ENCODE measurements at places on chromosomes 12 and 14.

GRCh38 chr14:51446771-51447170, 204.9 kb upstream of the FRMD6 start:
- no peak for DNase-seq

DNA sequence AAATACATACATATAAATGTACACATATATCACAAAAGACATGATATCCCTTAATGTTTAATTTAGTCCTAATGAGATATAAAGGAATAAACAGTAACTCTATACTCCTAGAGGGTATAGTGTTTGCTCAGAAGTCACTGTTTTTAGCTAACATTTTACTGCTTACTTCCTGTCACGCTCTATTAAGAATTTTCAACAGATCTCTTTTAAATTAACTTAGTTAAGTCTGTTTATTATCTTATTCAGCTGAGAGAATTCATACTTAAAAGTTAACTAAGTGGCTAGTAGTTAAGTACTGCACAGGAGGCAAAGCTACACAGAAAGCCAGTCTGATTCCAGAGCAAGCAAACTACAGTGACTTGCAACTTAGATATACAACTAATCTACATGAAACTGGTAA, 39.9 kb downstream of the GXYLT1 start:
- DNase-seq, result no peak

DNA sequence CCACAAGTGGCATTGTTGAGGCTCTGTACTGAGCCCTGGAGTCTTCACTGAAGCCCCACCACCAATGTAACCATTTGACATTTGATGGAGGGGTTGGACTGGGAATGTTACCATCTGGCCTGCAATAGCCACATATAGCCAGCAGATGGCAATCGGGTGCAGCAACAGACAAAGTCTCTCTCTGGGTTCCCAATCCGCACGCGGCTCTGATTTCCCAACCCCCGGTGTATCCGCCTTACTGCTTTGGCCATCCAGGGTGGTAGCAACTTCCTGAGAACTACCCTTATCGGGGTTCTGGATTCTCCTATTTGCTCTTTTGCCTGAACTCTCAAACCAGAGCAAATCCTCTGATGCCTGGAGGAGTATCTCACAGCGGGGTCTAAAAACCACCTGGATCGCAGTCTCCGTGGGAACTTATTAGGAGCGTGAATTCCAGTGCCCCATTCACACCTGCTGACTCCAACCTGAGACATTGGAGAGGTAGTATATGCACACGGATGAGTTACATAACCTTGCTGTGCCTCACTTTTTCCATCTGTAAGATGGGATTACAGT, 14.2 kb downstream of the VRTN start:
- DNase-seq, result peak; percentile 75

DNA sequence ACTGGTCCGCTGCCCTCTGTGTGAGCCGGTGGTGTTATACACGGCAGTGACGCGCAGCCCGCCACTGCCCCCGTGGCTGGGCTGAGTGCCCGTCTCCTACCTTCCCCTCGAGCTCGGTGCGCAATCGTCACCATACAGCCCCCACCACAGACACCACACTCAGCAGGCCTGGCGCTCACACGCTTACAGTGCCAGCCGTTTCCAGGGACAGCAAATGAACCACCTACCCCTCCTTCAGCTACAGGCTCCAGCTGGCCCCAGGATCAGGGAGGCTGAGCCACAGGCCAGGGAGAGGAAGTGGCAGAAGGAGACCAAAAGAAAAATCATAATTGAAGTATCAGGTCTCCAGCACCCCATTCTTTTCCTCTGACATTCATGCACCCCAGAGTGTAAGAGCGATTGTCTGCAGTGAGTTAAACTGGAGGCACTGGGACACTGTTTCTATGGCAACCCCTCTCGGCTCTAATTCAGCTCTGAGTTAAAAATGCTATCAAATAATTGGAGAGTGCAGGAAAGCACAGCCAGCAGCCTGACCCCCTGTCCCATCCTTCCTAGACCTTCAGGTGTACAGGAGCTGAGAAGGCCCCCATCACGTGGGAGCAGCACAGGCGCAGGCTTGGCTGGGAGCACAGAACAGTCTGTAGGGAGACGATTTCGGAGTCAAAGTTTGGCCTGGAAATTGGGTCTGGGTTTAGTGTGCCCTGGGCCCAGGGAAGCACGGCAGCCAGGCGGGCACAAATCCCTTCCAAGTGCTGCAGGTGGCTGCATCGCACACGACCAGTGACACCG, 18.0 kb downstream of the LRTM2 start:
- no peak for DNase-seq

Measured in AML-193 (cell line).